ENCODE measurements at places on chromosomes 13 and 19.

DNA sequence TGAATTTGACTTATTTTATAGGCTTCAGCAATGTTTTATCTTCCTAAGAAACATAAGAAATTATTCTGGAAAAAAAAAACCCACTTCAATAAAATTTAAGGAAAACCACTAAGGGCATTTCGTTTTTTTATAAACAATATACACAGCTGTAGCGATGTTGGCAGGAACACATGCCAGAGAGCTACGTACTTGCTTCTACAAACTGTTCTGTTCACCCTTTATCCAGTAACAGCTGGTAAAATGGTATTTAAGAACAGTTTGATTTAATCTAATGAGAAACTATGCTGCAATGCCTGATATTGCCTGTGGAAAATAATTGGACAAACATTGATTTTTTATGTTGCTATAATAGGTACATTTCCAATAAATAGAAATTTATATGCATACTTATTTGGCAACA lies 137.2 kb upstream of the DACH1 start:
- DNase-seq, result no peak

DNA sequence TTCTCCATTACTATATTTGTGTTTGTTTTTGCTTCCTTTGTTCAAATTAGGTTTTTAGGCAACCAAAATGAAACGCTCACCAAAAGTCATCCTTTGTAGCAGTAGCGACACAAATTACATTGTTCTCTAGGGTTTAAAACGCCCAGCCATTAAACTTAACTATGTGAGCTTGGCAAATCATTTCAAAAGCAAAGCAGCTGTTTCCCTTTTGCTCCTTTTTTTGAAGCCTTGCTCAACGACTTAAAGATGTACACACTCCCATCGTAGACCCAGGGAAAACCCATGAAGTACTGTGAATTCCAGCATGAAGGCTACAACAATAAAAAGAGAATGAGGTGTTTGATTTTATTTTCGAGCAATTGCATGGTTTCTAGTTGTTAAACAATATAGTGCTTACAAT lies 106.7 kb downstream of the RAP2A start:
- no peak for DNase-seq

DNA sequence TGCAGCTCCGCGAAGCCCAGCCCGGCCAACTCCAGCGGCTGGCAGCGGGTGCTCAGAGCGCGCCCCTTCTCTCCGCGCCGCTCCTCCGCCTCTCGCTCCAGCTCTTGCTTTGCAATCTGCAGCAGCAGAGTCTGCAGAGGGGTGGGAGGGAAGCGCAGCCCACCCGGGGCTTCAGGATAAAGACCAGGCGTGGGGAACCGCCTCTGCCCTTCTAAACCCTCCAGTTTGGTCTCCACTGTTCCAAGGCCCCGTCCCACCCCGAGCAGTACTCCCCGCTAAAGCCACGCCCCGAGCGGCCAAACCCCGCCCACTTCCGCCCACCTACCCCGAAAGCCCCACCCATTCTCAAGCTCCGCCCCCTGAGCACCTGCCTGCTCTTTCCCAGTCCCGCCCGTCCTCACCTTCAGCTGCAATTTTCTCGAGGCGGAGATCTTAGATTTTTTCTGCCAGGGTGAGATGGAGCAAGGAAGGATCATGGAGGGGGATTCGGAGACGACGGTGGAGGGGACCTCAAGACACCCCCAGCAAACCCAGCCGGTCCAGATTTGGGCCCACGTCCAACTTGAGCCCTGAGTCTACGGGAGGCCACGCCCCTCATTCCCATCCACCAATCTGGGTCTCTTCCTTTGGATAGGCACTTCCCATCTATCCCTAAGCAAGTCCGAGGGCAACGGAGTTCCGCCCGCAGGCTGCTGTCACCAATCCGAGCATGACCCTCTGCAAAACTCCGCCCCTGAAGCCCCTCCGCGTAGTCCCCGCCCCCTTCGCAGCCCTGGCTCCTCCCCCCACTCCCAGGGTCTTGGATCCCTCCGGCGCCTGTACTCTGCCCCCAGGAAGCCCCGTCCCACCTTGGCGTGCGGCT lies 1.1 kb downstream of the TNNI3 start:
- DNase-seq, result no peak

- no peak for DNase-seq
Observed at GRCh38 chr19:2145831-2146241, 5.5 kb downstream of the AP3D1 start.

DNA sequence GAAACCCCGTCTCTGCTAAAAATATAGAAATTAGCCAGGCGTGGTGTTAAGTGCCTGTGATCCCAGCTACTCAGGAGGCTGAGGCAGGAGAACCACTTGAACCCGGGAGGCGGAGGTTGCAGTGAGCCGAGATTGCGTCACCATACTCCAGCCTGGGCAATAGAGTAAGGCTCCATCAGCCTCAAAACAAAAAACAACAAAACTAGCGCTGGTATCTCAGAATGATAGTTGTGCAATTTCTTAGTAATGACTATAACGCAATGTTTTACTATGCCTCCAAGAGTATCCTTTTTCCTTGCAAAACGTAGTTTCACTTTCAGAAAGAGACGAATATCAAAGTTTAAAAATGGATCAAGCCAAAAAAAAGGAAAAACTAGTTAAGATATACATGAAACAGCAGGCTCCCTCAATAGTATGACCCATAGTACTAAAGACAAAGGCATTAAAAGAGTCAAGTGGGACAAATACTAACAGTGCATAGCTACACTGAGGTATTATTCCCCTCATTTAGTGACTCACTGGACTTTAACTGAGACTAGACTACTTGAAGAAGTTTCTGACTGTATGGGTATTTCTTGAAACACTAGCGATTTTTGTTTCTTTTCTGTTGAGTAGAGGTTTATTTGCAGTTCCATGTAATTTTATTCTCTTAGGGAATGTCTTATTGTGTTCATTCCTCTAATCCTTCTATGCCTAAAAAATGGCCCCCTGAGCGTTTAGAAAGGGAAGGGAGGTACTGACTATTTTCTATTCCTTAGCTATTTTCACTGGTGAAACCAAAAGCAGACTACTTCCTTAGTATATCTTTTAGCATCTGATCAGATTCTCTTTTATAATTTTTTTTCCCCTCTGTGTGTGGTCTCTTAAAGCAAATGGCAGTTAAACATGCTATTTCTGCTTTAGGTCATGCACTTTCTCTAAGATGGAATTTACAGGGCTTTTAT lies 10.4 kb upstream of the ITM2B start:
- DNase-seq, result no peak

- no peak for DNase-seq
Observed at GRCh38 chr19:1139126-1139525, 34.9 kb downstream of the SBNO2 start.

GRCh38 chr19:57887195-57887941 lies 1.5 kb downstream of the ZNF814 start:
- DNase-seq, result no peak

GRCh38 chr13:36148446-36148845 lies 17.3 kb upstream of the DCLK1 start:
- no peak for DNase-seq

GRCh38 chr13:112351825-112352224 lies 24.3 kb upstream of the SPACA7 start:
- no peak for DNase-seq

DNA sequence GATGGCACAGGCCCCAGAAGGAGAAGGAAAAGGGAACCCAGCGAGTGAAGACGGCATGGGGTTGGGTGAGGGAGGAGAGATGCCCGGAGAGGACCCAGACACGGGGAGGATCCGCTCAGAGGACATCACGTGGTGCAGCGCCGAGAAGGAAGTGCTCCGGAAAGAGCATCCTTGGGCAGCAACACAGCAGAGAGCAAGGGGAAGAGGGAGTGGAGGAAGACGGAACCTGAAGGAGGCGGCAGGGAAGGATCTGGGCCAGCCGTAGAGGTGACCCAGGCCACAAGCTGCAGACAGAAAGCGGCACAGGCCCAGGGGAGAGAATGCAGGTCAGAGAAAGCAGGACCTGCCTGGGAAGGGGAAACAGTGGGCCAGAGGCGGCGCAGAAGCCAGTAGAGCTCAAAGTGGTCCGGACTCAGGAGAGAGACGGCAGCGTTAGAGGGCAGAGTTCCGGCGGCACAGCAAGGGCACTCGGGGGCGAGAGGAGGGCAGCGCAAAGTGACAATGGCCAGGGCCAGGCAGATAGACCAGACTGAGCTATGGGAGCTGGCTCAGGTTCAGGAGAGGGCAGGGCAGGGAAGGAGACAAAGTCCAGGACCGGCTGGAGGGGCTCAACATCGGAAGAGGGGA lies 1.1 kb downstream of the PPP1R12C start:
- peak; percentile 82 for DNase-seq

DNA sequence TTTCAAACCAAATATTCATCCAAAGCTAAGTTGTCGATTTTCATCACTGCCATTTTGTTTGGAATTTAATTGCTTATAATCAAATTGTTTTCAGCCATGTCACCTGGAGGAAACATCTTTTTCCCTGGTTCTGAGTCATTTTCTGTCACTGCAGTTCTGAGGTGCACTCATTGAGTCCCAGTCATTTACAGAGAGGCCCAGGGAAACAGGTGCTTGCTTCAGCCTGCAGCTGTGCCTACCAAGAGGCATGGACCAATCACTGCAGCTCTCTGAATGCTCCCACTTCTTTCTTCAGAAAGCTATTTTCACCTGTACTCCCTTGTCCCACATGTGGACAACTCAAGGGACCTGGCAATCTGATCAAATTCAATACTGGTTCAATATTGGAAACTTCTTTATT lies 308.1 kb downstream of the COG6 start:
- DNase-seq, result no peak

All from H54 (cell line).